Nucleus accumbens (tissue), 56 donors: ENCODE measurements at places on chromosomes 2 and 18.

DNA sequence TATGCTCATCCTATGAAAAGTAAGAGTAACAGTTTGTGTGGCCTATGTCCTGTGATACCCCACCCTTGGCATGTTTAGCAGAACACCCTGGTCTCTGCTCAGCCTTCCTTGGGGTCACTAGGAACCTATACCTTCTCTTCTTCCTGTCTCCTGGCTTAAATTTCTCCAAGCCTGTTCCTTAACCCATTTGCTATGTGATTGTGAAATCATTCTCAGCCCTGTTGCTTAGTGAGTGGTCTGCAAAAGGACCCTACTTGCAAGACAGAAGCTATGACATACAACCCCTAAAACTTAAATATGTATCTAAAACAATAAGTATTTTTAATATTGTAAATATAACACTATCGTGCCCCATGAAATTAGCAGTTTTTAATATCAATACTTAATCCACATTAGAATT lies 524.7 kb downstream of the PARD3B start:
- DNase-seq, result no peak

DNA sequence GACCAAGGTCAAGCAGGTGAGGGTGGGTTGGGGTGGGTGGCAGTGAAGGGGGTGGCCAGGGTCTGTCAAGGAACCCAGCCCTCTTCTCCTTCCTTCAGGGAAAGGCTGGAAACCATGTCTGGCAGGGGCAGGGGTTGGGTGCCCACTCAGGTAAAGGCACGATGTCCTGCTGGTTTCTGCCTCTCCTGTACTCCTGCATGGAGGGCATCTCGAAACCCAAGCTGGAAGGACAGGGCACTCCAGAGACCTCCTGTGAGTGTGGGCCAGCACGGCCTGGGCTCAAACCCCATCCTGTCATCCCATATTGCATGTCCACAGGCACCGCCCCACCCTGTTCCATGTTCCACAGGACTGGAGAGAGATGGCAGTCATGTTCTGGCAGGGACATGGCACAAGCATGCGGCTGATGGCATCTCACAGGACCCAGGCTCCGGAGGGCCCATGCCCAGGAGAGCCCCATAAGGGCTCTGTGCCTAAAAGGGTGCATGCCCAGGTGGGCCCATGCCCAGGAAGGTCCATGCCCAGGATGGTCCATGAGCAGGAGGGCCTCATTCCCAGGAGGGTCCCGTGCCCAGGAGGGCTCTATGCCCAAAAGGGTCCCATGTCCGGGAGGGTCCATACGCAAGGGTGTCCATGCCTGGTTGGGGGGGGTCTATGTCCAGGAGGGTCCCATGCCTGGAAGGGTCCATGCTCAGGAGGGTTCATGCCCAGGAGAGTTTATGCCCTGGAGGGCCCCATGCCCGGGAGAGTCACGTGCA lies 6.4 kb downstream of the GPR35 start:
- DNase-seq, result no peak

- DNase-seq, result no peak
These were observed 26.4 kb downstream of the MARCHF4 start for GRCh38 chr2:216345846-216346245.

- no peak for DNase-seq
These were observed 577.1 kb upstream of the KLHL29 start for GRCh38 chr2:22807872-22808271.

DNA sequence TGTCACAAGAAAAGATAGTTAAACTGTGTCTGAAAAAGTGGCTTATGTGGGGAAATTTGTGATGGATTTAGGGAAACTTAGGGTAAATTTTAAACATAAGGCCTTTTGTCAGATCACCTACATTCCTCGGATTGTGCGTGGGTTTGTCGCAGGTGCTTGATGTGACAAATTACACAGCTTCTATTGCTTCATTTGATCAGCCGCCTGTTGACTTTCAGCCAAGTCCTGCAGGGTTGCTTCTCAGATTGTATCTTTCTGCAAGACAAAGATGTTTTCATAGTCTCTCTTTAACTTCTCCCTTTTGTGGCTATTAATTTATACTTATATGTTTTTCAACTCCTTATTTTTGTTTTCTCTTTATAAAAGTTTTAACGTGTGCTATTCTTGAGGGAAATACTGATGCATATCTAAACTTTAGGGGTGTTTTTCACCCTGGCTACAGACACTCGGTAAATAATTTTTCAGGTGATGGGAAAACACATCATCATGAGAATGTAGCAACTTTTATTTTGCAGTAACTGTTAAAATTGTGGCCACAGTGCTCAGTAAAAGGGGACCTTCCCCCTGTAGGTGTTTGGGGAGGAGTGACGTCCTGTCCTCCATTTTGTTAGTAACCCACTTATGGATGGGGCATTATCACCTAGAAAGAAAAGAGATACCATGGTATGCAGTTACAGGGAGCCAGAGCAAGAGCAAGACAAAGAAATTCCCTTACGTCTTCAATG lies 31.4 kb downstream of the GALM start:
- no peak for DNase-seq

DNA sequence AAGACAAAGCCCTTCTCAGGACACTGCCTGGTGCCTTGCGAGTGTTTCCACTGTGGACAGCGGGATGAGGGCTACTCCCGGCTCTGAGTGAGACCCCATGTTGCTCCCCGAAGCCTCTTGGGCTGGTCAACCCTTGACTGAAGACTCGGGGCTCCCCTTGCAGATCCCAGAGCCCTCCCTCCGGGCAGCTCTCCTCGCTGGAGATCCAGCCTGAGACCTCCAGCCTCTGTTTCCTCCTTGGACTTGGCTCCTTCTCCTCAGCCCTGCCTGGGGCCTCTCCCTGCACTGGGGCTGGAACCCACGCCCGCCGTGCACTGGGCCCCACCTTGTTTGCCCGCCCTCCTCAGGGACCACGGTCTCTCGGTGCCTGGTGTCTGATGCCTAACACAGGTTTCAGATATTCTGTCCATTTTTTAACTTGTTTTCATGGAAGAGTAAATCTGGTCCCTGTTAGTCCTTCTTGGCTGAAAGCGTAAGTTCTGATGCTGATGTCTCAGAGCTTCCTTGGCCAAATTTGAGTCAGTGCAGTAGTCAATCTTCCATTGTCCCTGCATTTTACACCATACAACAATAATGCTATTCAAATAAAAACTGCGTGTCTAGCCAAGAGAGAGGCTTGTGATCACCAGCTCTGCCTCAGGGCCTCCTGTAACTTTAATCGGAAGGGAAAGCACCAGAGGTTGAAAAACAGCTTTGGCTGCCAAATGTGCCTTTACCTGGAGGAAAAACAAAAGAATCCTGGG lies 139.3 kb upstream of the CTDP1 start:
- no peak for DNase-seq

DNA sequence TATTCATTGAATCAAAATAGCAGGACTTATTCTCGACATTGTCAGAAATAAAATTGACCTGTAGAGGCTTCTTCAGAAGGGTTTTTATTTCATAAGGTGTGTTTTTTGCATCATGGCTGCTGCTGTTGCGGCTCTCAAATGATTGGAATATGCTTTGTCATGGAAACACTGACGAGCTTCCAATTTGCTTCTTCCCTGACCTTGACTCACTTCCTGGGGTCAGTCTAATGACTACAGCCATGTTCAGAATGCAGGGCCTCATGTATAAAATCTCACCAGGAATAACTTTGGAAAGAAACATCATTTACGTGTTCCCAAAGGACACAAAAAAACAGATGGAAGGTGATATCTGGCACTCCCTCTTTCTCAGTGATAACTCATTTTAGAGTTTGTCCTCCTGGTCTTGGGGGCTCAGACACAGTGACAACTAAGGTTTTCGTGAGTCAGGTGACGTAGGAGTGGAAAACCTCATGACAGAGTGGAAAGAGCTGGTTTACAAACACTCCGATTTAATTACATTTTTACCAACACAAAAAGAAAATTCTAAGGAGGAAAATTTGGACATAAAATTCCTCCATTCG lies 467.0 kb upstream of the RAB12 start:
- DNase-seq, result no peak

GRCh38 chr2:135745545-135745944 lies 3.9 kb downstream of the UBXN4 start:
- DNase-seq, result no peak

GRCh38 chr2:225464346-225465025 lies 65.0 kb downstream of the NYAP2 start:
- no peak for DNase-seq

DNA sequence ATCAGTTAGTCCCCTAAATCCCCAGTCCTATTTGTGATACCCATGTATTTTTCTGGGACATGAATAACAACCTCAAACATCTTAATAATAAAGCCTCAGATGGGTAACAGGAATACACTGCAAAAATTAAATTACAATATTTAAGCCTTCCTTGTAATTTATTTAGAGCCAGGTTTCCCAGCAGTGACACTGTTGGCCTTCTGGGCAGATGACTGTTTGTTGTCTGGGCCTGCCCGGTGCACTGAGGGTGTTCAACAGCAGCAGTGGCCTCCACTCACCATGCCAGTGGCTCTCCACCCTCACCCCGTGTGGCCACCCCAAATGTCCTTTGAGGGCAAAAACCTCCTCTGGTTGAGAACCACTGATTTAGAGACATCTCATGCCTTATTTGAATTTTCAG lies 270.2 kb upstream of the SIX3 start:
- DNase-seq, result no peak

DNA sequence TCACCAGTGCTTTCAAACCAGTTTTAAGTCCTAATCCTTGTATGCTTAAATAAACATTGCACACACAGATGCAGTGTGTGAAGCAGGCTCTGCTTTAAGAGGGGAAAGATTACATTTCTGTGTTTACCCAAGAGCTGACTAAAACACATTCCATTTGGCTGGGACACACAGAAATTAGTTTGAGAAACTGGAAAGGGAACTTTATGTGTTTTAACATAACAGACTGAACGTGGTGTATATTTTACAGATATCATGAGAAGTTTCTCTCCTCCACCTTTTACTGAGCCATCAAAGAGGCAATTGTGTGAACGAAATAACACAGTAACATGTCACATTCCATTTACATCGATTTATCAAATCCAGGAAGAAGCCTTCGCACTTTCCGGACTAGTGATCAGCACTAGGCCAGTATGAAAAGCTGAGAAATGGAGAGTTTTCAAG lies 121.8 kb downstream of the MAIP1 start:
- no peak for DNase-seq

DNA sequence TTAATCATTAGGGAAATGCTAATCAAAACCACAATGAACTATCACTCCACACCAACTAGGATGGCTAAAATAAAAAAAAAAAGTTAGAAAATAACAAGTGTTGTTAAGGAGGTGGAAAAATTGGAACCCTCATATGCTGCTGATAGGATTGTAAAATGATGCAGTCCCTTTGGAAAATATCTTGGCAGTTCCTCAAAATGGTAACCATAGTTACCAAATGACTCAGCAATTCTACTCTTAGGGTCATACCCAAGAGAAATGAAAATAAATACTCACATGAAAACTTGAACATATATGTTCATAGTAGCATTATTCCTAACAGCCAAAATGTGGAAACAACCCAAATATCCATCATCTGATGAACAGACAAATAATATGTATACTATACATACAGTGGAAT lies 15.7 kb upstream of the ACVR2A start:
- DNase-seq, result no peak

- no peak for DNase-seq
These were observed 174.8 kb downstream of the EN1 start for GRCh38 chr2:118672571-118673158.

DNA sequence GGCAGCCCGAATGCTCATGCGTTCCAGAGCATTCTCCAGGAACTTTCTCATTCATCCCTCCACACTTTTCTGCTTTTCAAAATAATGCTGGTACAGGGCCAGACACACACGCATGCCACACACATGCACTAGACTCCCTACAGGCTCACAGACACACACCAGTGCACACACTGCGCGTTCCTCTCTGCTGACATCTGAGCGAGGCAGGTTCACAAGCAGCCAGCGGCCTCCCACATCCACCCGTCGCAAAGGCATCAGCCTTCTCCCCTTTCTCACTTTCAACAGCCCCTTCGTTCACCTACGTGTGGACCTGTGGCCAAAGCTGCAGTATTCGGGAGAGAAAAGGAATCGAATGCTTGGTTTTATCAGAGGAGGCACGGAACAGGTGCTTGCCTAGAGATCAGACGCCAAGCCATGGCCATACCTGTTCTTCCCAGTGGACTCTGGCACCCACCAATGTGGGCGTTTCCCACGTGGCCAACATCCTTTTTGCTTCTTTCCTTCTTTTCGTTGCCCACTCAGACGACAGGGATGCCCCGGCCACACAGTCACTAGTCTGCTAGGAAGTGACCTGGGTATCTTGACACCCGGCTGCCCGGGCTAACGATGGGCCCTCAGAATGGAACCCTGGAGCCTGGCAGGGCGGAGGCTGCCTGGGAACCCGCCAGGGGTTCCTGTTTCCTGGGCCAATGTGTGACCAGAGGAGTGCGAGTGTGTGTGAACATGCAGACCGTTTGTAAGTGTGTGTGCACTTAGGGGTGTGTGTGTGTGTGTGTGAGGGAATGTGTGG lies 85.8 kb upstream of the ID2 start:
- no peak for DNase-seq

- no peak for DNase-seq
These were observed 129.8 kb downstream of the HNMT start for GRCh38 chr2:138094031-138094430.

- DNase-seq, result no peak
These were observed 45.5 kb upstream of the CAB39 start for GRCh38 chr2:230666885-230667712.

GRCh38 chr2:20934236-20934635 lies 109.6 kb downstream of the APOB start:
- no peak for DNase-seq

GRCh38 chr18:48799724-48800315 lies 150.9 kb downstream of the SMAD7 start:
- no peak for DNase-seq

GRCh38 chr2:25988134-25988533 lies 5.8 kb upstream of the KIF3C start:
- DNase-seq, result no peak

DNA sequence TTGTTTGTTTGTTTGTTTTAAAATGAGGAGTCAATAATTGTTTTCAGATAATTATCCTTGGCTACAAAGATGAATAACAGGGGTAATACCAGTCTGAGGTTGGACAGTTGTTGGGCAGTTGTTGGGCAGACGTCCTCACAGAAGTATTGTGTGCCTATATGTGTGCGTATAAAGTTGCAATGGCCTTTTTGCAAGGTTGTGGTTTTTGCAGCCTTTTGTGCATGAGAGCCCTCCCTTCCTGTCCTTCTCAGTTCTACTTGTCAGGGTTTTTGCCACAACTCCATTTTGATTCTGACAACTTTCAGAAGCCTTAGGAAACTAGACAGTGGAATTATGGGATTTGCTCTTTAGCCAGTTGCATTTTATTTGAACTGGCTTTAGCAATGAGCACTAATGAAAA lies 6.0 kb upstream of the STK39 start:
- DNase-seq, result no peak

GRCh38 chr2:188645986-188646385 lies 328.2 kb upstream of the COL3A1 start:
- no peak for DNase-seq
